Thoracic aorta (tissue), 2 donors: ENCODE measurements at places on chromosomes 2 and 18. TPM values are rescaled to one million over a fixed set of nuclear protein-coding genes. Genes with fewer than 3 reads are reported as not detected.

DNA sequence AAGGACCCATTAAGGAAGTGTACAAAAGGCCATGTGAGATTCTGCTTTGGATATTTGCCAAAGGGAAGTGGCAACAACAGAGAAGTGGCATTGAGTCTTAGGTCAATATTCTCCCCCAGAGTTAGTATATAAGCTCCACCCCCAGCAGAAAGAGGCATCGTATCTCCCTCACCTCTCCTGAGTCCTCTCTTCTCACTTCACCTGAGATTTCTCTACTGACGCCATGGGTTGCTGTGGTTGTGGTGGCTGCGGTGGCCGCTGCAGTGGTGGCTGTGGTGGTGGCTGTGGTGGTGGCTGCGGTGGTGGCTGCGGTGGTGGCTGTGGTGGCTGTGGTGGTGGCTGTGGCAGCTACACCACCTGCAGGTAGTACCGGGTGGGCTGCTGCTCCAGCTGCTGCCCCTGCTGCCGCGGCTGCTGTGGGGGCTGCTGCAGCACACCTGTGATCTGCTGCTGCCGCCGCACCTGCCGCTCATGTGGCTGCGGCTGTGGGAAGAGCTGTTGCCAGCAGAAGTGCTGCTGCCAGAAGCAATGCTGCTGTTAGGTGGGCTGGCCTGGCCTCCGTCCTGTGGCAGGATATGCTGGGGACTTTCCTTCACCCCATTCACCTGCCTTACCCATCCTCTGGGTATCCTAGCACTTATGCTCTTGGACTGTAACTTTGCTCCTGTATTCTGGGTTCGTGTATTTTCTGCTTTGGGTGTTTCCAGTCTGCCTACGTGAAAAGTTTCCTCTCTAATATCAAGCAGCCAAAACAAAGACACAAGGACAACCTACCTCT lies 5.9 kb downstream of the SCYGR3 start:
- DNase-seq: no peak
- H3K27ac ChIP-seq: no peak overlapping the region
- no peaks in the 10 kb centered on the region for H3K36me3 ChIP-seq
- no peaks in the 10 kb centered on the region for H3K27me3 ChIP-seq

GRCh38 chr18:45802814-45803492 lies 22.5 kb upstream of the SIGLEC15 start:
- peak; percentile 22 for DNase-seq
- no peak overlapping the region for H3K4me3 ChIP-seq
- peak overlapping the region; percentile 53 for H3K27ac ChIP-seq
- peaks cover 23% of the 10 kb centered on the region for H3K4me1 ChIP-seq

- no peak for DNase-seq
- H3K36me3 ChIP-seq: no peaks in the 10 kb centered on the region
- peaks cover 11% of the 10 kb centered on the region for H3K4me1 ChIP-seq
- no peaks in the 10 kb centered on the region for H3K27me3 ChIP-seq
- no peak overlapping the region for H3K4me3 ChIP-seq
- no peak overlapping the region for H3K27ac ChIP-seq
These were observed 484.3 kb downstream of the PTPRM start for GRCh38 chr18:8051453-8051852.

DNA sequence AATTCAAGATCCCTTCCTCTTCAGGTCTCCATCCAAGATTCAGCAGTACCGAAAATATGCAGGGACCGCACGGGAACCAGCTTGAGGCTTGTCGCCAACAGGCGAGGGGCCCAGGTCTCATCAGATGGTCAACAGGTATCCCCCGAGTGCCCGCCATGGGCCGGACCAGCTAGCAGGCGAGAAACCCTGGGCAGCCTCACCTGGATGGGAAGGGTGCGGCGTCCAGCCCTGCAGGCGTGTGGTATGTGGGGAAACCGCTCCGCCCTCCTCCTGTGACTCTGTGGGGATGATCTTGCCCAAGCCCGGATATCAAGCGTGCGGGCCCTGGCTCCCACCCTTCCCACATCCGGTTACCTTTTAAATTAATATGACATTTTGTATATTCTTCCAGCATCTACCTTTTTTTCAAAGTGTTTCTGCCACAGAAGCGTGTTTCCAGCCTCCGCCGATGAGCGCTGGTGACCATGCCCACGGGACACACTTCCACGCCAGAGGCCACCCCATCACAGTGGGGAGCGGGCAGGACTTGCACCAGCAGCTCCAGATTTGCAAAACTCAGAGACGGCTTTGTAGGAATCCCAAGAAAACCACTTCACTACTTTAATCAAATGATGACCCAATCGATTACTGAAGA lies 33.2 kb downstream of the ZNF516 start:
- peaks cover 3% of the 10 kb centered on the region for H3K4me1 ChIP-seq
- H3K27me3 ChIP-seq: no peaks in the 10 kb centered on the region
- no peak overlapping the region for H3K4me3 ChIP-seq
- DNase-seq: no peak
- H3K27ac ChIP-seq: no peak overlapping the region

DNA sequence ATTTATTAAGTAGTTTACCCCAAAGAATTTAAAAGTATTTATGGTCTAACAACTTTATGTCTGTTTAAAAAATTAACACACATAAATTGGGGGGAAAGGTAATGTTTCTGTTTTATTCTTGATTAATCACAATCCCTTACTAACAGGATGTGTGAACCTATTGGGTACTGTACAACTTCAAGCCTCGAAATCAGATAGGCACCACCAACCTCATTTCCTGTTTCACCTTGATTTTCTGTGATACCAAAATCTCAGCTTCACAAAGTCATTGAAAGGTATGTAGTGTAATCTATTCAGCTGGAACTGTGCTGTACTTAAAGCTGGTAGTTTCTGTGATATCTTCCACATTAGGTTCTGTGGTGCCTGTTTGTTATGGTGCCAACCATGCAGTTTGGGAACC lies 4.0 kb downstream of the RNMT start:
- H3K4me3 ChIP-seq: no peak overlapping the region
- no peaks in the 10 kb centered on the region for H3K36me3 ChIP-seq
- H3K4me1 ChIP-seq: peaks cover 22% of the 10 kb centered on the region
- no peak for DNase-seq

DNA sequence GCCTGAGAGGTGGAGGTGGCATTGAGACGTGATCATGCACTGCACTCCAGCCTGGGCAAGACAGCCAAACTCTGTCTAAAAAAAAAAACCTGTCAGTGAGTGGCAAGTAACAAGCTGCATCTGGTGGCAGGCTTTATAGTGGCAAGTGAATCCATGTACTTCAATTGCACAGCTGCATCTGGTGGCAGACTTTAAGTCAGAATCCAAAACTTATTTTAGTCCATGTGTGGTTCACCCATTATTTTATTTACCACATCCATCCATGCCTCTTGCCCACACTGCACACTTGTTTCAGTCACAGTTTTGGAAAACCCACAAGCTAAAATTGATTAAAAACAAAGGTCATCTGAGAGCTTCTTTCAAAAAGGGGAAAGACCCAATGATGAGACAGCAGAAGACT lies 1636.4 kb upstream of the NXPH2 start:
- no peak overlapping the region for H3K27ac ChIP-seq
- H3K4me1 ChIP-seq: no peaks in the 10 kb centered on the region
- no peak for DNase-seq
- no peak overlapping the region for H3K4me3 ChIP-seq

DNA sequence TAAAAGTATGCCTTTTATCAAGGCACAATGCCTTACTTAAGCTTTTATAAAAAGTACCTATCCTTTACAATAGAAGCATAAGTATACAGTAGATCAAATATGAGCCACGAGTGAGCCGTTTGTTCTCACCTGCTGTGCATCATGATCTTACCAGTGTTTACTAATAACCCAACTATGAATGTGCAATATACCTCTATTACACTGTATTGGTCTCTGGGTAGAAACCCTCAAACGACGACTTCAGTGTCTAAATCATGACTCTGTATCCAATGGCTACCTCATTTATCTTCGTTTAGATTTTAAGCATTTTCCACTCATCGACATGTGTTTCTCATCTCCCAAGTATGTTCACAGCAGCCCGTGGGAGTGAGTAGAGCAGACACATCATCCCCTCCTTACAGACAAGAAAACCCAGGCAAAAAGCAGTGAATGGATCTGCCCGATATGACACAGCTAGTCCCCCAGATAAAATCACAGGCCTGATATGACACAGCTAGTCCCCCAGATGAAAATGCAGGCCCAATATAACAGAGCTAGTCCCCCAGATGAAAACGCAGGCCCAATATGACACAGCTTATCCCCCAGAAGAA lies 279.8 kb downstream of the TNS1 start:
- no peak overlapping the region for H3K4me3 ChIP-seq
- H3K4me1 ChIP-seq: peaks cover 8% of the 10 kb centered on the region
- no peaks in the 10 kb centered on the region for H3K27me3 ChIP-seq

DNA sequence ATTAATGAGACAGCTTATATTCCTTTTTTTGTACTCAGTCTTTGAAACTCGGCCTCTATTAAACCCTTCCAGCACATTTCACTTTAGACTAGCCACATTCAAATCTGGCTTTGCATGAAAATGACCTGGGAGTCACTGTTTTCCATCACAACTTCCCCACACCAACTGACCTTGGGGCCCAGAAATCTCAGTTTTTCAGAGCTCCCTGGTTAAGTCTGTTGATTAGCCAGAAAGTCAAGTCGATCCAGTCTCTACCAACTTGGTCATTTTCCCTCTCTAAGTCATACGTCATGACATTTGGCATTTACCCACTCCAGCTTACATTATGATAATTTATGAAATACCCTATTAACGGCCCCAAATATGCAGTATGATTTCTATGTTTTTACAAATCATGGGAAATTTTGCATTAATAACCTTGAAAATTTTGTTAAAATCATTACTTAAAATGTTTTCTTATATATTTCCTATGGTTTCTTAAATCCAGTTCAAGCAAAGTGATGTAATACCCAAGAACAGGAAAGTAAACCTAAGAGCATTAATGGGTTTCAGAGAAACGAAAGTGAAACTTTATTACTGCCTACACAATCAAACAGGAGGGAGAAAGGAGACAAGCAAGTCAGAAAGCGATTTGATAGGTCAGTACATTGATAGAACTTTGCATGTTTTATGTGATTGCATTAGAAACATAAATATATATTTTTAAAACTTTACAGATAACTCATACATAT lies 77.1 kb downstream of the SPATS2L start:
- H3K27me3 ChIP-seq: no peaks in the 10 kb centered on the region
- no peak for DNase-seq
- peak overlapping the region; percentile 60 for H3K4me3 ChIP-seq
- no peaks in the 10 kb centered on the region for H3K36me3 ChIP-seq
- H3K4me1 ChIP-seq: peaks cover 45% of the 10 kb centered on the region

GRCh38 chr2:157672129-157672528 lies 43.5 kb upstream of the ACVR1C start:
- H3K27me3 ChIP-seq: no peaks in the 10 kb centered on the region
- no peaks in the 10 kb centered on the region for H3K36me3 ChIP-seq
- H3K4me3 ChIP-seq: no peak overlapping the region
- no peak for DNase-seq
- no peak overlapping the region for H3K27ac ChIP-seq
- no peaks in the 10 kb centered on the region for H3K4me1 ChIP-seq

The ATL2 gene
- total RNA-seq: 71.0 TPM

The SIX3 gene
- total RNA-seq: not detected

The GAD1 gene
- 0.41 TPM for total RNA-seq

The LOXHD1 gene
- 5.5 TPM for total RNA-seq

The TLX2 gene
- total RNA-seq: not detected
